ENCODE measurements at places on chromosomes 16 and 17. TPM values are rescaled to one million over a fixed set of nuclear protein-coding genes. Genes with fewer than 3 reads are reported as not detected.

TEX14 gene
- 0.21 TPM for total RNA-seq

SRL gene
- total RNA-seq = not detected

BEAN1 gene
- total RNA-seq = 3.8 TPM

NT5M gene
- 8.6 TPM for total RNA-seq

MYH1 gene
- total RNA-seq = not detected

CBFB gene
- 53.0 TPM for total RNA-seq

SEPTIN12 gene
- total RNA-seq = not detected

CBFA2T3 gene
- total RNA-seq = 0.36 TPM

NPB gene
- 0.65 TPM for total RNA-seq

DHX8 gene
- total RNA-seq = 41.4 TPM

TMEM106A gene
- 0.80 TPM for total RNA-seq

PLXDC1 gene
- 0.21 TPM for total RNA-seq

KRT17 gene
- total RNA-seq = 1.0 TPM

ERN2 gene
- total RNA-seq = 0.20 TPM

LRRC45 gene
- total RNA-seq = 13.1 TPM

EPN3 gene
- 0.28 TPM for total RNA-seq

PHKB gene
- 33.7 TPM for total RNA-seq

TMEM114 gene
- total RNA-seq = not detected

HELZ gene
- total RNA-seq = 12.6 TPM

C1QTNF1 gene
- 38.9 TPM for total RNA-seq

KRTAP4-3 gene
- not detected for total RNA-seq

Measured in A549 treated with ZK216348 at 1 μM for 4 hours (cell line).